ENCODE measurements at places on chromosomes 5 and 9. TPM values are rescaled to one million over a fixed set of nuclear protein-coding genes. Genes with fewer than 3 reads are reported as not detected.

GRCh38 chr5:1660511-1660910 lies 136.8 kb upstream of the LPCAT1 start:
- H3K27ac ChIP-seq, result no peak overlapping the region
- H3K27me3 ChIP-seq, result peaks cover 4% of the 10 kb centered on the region
- no peak overlapping the region for H3K4me3 ChIP-seq
- H3K36me3 ChIP-seq, result no peaks in the 10 kb centered on the region
- no peak for DNase-seq

- H3K4me1 ChIP-seq, result peaks cover 11% of the 10 kb centered on the region
- peaks cover 12% of the 10 kb centered on the region for H3K27me3 ChIP-seq
- H3K4me3 ChIP-seq, result no peak overlapping the region
- H3K27ac ChIP-seq, result peak overlapping the region; percentile 74
- no peak for DNase-seq
- H3K36me3 ChIP-seq, result no peaks in the 10 kb centered on the region
These were observed 1.1 kb upstream of the GNA14 start for GRCh38 chr9:77649109-77649812.

- H3K4me1 ChIP-seq, result no peaks in the 10 kb centered on the region
- no peak for DNase-seq
- no peak overlapping the region for H3K27ac ChIP-seq
- no peak overlapping the region for H3K4me3 ChIP-seq
These were observed 22.3 kb upstream of the TTLL11 start for GRCh38 chr9:122115176-122116035.

The PCDHA10 gene
- polyA plus RNA-seq, result 0.32 TPM

The ADAMTSL2 gene
- 35.3 TPM for polyA plus RNA-seq

DNA sequence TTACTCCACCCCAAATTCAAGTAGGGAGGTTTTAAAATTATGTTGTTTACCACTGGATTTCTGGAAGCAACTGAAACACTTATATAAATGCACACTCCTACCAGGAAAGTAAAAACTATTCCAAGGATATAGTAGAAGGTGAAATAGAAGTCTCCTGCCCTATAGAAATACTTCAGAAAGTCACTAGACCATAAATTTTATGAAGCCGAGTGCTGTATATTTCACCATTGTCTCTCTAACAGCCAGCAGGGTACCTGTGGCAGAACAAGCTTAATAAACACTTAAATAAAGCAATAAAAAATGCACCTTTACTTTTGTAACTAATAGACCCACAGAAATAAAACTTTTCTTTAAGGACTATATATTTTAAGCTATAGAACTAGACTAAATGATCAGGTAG lies 631.6 kb downstream of the PDE4D start:
- no peak for DNase-seq
- no peak overlapping the region for H3K4me3 ChIP-seq
- H3K27ac ChIP-seq, result no peak overlapping the region
- H3K36me3 ChIP-seq, result no peaks in the 10 kb centered on the region
- no peaks in the 10 kb centered on the region for H3K27me3 ChIP-seq

DNA sequence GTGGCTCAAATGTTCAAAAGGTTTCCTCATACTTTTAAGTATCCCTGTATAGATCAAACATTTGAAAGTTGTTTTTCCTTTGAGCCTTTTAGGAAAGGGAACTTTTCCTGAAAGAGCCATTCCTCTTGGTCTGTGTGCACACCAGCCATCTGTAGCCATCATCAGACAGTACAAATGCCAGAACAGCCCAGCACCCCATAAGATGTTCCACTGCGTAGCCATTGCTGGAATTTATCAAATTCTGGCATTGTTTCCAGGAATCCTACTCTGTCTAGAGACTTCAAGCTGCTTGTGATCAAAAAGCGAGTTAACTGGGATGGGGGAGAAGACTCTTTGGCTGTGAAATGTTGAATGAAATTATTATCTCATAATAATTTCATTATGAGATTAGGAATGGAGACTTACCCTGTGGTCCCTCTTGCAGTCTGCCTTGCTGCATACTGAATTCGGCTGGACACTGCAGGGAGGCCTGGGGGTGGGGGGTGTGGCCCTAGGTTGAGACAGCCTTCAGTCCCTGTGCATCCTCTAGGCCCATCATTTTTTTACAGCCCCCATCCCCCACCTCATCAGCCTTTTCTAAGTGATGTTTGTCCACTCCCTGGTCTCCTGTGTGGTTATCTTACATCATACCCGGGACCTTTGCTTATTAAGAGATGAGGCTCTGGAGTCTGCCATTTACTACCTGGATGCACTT lies 99.8 kb downstream of the RALGPS1 start:
- peaks cover 8% of the 10 kb centered on the region for H3K4me1 ChIP-seq
- H3K4me3 ChIP-seq, result no peak overlapping the region
- no peaks in the 10 kb centered on the region for H3K27me3 ChIP-seq
- no peak overlapping the region for H3K27ac ChIP-seq
- no peak for DNase-seq

The SH3PXD2B gene
- polyA plus RNA-seq, result 15.2 TPM

- H3K27ac ChIP-seq, result no peak overlapping the region
- no peak for DNase-seq
These were observed 90.4 kb downstream of the RIC1 start for GRCh38 chr9:5719100-5719926.

- H3K36me3 ChIP-seq, result peaks cover 13% of the 10 kb centered on the region
- peak overlapping the region; percentile 88 for H3K27ac ChIP-seq
- peak overlapping the region; percentile 47 for H3K4me3 ChIP-seq
- DNase-seq, result no peak
- no peaks in the 10 kb centered on the region for H3K27me3 ChIP-seq
These were observed 72.0 kb downstream of the PIK3R1 start for GRCh38 chr5:68287631-68287975.

- no peaks in the 10 kb centered on the region for H3K27me3 ChIP-seq
- DNase-seq, result no peak
- H3K4me3 ChIP-seq, result no peak overlapping the region
- H3K36me3 ChIP-seq, result no peaks in the 10 kb centered on the region
- no peaks in the 10 kb centered on the region for H3K4me1 ChIP-seq
- no peak overlapping the region for H3K27ac ChIP-seq
These were observed 367.3 kb upstream of the C9orf72 start for GRCh38 chr9:27940535-27940934.

GRCh38 chr9:134918646-134919045 lies 934 bp upstream of the FCN1 start:
- H3K36me3 ChIP-seq, result no peaks in the 10 kb centered on the region
- no peaks in the 10 kb centered on the region for H3K27me3 ChIP-seq
- no peak overlapping the region for H3K27ac ChIP-seq
- peak; percentile 36 for DNase-seq
- no peak overlapping the region for H3K4me3 ChIP-seq
- no peaks in the 10 kb centered on the region for H3K4me1 ChIP-seq

DNA sequence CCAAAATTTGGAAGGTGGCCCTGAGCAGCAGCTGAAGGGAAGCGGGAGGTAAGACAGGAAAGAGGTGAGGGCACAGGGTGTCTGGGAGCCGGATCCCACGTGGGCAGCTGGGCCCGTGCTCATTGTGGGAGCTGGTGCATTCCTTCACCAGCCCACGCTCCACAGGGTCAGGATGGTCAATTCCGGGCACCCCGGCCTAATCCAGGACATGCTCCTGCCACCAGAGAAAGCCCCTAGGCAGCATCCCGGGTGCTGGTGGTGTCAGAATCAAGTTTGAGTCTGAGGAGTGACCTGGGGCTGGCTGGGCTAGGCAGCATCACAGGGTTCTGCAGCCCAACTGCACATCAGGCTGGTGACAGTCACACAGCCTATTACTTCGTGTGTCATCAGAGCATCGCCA lies 7.1 kb upstream of the PDCD6 start:
- H3K27me3 ChIP-seq, result no peaks in the 10 kb centered on the region
- DNase-seq, result no peak
- peak overlapping the region; percentile 54 for H3K27ac ChIP-seq
- no peaks in the 10 kb centered on the region for H3K36me3 ChIP-seq

The ALDOB gene
- polyA plus RNA-seq, result 2.1 TPM

DNA sequence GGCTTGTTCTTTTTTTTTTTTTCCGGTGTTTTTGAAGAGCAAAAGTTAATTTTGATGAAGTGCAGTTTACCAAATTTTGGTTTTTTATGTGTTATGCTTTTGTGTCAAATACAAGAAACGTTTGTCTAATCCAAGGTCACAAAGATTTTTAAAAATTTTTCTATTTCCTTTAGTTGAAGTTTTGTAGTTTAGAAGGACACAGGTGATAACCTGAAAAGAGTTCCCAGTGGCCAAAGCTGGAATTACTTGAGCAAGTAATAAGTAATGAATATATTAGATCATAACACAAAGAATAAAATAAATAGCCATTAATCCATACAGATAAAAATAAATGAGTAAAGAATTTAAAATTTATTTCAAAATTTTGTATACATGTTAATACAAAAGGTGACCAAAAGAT lies 71.5 kb downstream of the FCHO2 start:
- DNase-seq, result no peak
- H3K36me3 ChIP-seq, result no peaks in the 10 kb centered on the region
- no peaks in the 10 kb centered on the region for H3K27me3 ChIP-seq
- no peak overlapping the region for H3K27ac ChIP-seq
- H3K4me1 ChIP-seq, result no peaks in the 10 kb centered on the region

DNA sequence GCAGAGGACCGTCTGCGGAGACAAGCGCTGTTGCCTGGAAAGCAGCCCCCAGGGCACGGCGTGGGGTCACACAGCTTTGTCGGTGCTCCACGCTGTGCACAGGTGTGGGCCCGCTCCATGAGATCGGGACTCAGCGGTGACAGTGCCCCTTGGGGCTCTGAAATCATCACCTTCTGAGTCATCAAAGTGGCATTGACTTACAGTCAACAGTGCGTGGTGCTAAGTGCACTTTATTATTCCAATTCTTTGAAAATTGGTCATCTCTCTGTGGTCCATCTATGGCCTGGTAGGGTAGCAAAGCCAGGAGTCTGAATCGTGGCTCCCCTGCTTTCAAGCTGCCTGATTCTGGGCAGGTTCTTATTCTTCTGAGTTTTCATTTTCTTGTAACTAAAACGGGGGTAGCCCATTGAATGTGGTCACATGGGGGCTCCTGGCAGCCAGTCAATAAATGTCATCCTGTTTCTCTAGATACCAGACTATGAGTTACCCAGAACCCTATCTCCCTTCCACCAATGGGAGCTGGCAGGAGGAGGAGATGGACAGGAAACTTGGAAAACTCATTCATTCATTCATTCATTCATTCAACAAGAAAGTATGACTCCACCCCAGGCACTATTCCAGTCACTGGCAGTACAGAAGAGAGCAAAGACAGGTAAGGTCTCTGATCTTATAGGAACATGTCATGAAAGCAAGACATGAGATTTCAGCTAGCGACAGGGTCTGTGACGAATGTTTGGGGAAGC lies 20.3 kb upstream of the UNC5A start:
- H3K4me3 ChIP-seq, result no peak overlapping the region
- H3K27ac ChIP-seq, result no peak overlapping the region
- H3K27me3 ChIP-seq, result peaks cover 17% of the 10 kb centered on the region
- DNase-seq, result no peak

GRCh38 chr9:79577969-79578723 lies 6.4 kb downstream of the TLE4 start:
- no peak for DNase-seq
- no peak overlapping the region for H3K27ac ChIP-seq
- H3K4me1 ChIP-seq, result peaks cover 14% of the 10 kb centered on the region
- no peak overlapping the region for H3K4me3 ChIP-seq
- H3K27me3 ChIP-seq, result no peaks in the 10 kb centered on the region
- no peaks in the 10 kb centered on the region for H3K36me3 ChIP-seq

DNA sequence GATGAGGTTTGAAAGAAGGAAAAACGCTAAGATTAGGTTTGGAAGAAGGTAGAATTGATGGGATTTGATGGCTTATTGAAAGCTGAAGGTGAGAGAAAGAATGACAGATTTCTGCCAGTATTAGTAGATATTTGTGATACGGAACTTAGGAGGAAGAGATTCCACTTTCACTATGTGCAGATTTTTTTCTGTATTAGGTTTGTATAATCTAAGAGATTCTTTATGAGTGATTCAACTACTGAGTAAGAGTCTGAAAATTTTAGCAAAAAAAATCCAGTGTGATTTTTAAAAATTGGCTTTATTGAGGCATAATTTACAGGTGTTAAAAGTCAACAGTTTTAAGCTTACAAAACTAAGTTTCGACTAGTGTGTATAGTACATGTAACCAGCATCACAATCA lies 54.1 kb downstream of the AP3S1 start:
- no peak overlapping the region for H3K27ac ChIP-seq
- no peaks in the 10 kb centered on the region for H3K27me3 ChIP-seq
- no peak overlapping the region for H3K4me3 ChIP-seq
- H3K36me3 ChIP-seq, result no peaks in the 10 kb centered on the region
- no peak for DNase-seq

The RASGRF2 gene
- polyA plus RNA-seq, result 2.5 TPM

GRCh38 chr9:15553528-15553898 lies 670 bp downstream of the CCDC171 start:
- no peak for DNase-seq
- no peaks in the 10 kb centered on the region for H3K27me3 ChIP-seq

The SPACA9 gene
- polyA plus RNA-seq, result 9.1 TPM

DNA sequence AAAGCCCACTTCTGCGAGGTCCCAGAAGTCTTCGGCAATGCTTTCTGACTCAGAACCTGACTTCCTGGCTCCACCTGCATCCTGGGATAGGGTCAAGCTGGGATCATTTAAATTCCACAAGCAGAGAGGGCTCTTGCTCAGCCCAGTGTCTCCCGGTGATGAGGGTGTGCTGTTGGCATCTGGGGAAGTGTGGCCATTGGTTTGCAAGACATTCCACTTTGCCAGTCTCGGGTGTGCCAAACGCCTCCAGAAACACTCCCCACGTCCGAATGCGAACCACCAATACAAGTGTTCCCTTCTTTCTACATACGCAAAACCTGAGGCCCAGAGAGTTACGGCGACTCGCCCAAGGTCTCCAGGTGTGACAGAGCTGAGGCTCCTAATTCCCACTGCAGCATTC lies 43.1 kb upstream of the FCN2 start:
- H3K36me3 ChIP-seq, result peaks cover 5% of the 10 kb centered on the region
- DNase-seq, result no peak
- no peaks in the 10 kb centered on the region for H3K27me3 ChIP-seq

DNA sequence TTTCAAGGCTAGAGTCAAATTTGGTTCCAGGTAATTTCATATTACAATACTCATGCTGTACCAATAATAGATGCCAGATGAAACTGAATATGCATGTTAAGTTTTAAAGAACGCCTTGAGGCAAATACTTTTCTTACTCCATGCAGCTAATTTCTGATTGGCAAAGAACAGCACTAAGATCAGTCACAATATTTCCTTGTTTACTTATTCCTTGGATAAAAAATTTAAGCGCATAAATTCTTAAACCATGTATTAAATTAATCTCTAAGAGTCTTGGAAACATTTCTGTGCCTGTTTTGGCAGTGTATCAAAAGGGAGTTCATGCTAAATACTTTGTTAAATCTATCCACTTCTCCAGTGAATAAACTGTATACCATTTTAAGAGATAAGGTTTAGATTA lies 173.5 kb downstream of the SLC12A2 start:
- no peak overlapping the region for H3K27ac ChIP-seq
- no peak for DNase-seq
- H3K4me3 ChIP-seq, result no peak overlapping the region
